ENCODE measurements at places on chromosomes 13 and 19. TPM values are rescaled to one million over a fixed set of nuclear protein-coding genes. Genes with fewer than 3 reads are reported as not detected.

DNA sequence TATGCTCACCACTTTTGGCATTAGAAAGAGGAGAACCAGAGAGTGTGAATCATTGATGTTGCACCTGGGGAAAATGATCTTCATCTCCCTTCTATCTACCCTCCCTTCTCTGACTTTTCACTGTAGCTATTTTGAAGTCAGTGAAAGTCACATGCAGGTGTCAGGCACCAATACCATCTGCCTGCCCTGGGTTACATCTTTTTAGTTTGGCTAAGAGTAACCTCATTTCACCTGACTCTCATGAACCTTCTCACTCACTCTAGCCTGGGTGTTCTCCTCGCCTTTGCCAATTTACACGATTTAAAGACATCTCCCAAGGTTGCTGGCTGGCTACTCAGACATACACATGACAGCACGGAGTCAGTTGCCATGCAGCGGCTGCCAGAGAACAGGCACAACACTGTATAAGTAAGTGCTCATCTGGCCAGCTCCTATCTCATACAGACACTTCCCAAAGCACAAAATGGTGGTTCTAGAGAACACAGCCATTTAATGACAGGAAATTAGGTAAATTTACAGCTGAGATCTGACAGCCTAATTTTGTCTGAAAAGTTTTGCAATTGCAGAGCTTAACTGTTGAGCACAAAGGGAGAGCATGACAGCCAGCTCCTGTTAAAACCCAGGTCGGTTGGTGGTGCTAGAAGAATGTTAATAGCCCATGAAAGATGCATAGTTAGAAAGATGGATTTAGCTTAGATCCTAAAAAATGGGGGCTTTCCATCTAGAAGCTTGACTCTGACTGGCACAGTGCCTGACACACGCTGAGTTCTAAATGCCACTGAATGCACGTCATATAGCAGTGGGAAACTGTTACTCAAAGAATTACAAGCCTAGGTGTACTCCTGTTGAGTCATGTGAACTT, 32.5 kb downstream of the LCP1 start:
- no peak for DNase-seq

GRCh38 chr19:39924952-39925351, 9.5 kb downstream of the FCGBP start:
- DNase-seq, result no peak

GRCh38 chr19:31249217-31249616, 100.0 kb downstream of the TSHZ3 start:
- no peak for DNase-seq

DNA sequence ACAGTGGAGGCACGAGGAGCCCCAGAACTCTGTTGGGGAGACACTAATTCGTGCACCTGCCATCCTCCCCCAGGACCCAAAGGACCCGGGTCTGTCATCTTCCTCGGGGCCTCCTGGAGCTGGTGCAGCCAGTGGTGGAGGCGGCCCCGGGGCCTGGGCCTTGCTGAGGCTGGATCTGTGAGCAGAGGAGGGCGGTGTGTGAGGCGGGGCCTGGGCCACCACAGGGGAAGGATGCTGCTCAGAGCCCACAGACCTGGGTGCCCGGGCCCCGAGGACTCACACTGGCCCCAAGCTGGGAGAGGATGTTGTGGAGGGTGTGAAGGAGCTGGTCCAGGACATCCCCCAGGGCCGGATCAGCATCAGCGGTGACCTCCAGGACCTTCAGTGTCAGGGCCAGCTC, 8.3 kb downstream of the IFNL3 start:
- no peak for DNase-seq

GRCh38 chr13:114020750-114021463, 47.0 kb upstream of the C13orf46 start:
- DNase-seq, result peak; percentile 19

DNA sequence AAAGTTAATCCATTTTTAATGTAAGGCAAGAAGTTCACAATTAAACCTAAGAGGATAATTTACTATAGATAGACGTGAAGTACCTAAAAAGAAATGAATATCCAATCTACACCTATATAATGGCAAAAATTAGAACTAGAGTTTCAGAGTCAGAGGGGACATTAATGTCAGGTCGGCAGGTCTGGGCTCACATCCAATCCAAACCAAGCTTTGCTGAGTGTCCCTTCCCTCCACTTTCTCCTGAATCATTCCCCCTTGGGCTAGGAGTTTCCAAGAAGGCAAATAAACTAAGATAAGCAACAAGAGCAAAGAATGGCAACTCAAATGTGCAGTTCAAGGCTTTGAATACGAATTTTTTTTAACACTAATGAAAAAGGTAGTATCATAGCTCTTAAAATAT, 2.9 kb downstream of the FLT3 start:
- DNase-seq, result no peak

DNA sequence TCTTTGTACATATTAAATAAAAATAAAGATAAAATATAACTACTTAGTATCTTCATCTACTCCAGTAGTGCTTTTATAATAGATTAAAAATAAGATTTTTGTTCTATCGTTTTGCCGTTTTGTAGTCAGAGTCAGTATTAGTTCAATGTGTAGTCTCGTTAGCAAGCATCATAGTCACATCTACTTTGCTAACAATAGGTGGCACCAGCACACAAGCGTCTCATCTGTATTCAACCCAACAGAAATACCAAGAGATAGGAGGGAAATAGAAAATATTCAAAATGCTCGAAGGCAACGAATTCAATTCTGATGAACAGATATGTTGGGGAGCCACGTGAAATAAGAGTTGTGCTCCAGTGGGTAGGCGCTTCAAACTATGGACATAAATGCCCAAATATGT, 21.4 kb upstream of the MICU2 start:
- DNase-seq, result no peak

DNA sequence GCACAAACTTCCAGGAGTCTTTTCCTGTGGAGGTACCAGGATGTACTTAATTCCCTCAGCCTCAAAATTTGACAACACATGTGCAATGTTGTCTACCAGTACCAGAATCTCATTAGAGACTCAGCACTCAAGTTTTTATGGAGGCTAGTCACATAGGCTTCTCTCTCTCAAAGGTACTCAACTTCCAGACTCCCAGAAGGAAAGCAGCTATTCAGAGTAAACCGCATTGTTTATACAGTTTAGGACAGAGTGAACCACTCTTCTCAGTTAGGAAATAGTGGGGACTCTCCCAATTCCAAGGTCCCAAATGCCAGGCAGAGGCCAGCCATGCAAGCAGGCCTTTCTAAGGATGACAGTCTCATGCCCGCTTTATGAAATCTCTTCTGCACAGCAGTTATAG, 8.5 kb upstream of the C1QTNF9B start:
- no peak for DNase-seq

DNA sequence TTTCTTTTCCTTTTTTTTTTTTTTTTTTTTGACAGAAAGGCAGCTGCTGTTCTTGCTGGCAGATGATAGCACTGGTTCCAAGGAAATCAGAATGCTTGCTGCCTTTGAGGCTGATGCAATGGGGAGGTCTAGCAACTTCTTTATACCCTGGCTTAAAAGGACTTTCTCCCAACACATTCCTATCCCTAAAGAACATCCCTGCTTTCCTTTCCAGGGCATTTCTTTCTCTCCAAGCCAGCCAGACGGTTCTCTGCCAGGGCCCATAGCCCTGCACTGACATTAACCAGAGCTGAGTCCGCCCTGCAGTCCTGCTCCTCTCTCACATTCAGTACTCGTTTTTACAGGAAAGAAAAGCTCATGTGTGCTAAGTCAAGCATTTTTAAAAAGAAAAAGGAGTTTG, 133.9 kb upstream of the WASF3 start:
- DNase-seq, result peak; percentile 63

DNA sequence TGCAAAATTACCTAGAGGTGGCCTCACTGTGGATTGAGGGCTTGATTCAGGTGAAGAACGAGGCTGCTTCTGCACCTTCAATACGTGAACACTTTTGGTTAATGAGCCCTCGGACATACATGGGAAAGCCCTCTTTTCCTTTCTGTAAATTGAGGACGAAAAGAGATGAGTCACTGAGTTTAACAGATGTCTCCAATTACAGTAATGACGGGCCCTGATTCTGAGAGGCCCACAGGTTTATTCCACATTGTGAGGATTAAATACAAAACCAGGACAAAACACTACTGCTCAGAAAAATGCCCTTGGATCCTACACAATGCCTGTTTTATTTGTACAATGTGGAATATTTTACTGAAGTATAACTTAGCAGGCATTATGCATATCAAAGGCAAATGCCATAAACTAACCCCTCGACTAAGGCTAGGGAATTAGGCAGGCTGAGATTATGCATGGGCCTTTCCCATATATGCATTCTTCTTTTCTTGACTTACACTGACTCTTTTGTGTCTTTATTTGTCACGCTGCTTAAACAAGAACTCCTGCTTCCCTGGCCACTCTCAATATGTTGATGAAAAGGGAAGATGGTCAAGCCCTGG, 819.9 kb downstream of the OLFM4 start:
- DNase-seq, result no peak

GRCh38 chr13:26488236-26489003, 69.1 kb upstream of the WASF3 start:
- DNase-seq, result no peak

- DNase-seq, result peak; percentile 78
Measured at GRCh38 chr19:926589-927350, 935 bp downstream of the ARID3A start.

- no peak for DNase-seq
Measured at GRCh38 chr13:33871207-33872004, 53.5 kb downstream of the RFC3 start.

- DNase-seq, result peak; percentile 95
Measured at GRCh38 chr19:7680606-7681339, at the start of gene TRAPPC5. Gene TRAPPC5, plus strand, starts transcription at chr19:7680833. Its CDS starts 1,421 bp downstream, at chr19:7682254.

DNA sequence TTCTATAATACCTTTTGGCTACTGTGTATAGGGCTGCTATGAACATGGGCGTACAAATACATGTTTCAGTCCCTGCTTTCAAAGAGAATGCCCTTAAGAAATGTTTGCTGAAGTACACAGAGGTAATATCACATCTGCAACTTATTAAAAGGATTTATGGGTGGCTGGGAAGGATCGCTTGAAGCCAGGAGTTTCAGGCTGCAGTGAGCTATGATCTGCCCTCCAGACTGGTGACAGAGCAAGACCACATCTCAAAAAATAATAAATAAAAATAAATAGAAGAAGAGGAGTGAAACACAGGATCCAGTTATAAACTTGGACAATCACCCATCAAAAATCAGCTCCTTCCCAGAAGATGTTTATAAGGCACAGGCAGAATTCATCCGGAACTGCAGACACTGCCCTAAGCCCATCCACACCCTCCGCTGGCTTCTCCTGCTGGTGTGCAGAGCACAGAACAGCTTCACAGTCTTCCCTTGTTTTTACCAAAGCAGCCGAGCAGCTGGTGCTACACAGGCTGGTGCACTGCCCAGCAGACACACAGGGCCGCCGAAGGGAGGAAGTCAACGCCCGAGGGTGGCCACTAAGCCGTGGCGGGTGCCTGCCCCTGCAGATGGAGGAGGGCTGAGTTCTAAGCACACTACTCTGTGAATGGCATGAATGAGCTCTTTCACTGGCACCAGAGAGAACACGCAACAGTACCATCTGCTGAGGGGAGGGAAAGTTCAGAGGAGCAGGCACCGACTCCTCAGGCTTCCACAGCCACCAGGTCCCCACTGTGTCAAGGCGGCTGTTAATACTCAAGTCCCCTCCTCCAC, 44.0 kb downstream of the BRD4 start:
- peak; percentile 66 for DNase-seq

DNA sequence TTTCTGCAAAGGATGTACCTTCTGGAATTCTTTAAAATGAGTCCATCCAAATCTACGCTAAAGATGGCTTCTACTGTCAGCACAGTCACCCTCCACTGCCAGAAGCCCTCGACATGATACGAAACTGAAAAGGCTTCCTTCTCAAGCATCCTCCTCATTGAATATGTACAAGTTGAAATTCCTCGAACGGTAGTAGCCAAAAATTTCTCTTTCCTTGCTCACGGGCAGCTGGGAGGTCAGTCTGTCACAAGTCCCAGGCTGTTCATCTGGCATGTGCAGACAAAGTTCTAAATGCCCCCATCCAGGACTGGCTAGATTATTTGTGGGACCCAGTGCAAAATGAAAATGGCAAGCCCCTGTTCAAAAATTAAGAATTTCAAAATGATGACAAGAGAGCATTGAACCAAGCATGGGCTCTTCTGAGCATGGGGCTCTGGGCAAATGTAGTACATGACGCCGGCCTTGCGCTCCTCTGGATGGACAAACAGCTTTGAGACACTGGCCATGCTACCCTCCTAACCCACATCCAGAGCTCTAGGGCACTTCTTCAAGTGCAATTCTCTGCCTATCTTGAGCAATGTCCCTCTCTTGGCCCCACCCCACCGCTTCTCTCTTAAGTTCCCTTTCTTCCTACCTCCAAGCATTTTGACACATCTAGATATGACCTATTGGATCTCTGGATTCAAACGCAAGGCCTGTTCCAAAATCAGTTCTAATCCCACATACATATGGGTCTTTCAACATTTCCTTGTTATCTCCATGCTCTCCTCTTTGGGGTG, 78.9 kb upstream of the FLT1 start:
- no peak for DNase-seq

GRCh38 chr13:23915308-23915707, 18.0 kb upstream of the C1QTNF9B start:
- no peak for DNase-seq

GRCh38 chr13:49062297-49062896, 86.7 kb downstream of the FNDC3A start:
- no peak for DNase-seq

GRCh38 chr13:112356190-112356589, 20.0 kb upstream of the SPACA7 start:
- no peak for DNase-seq

- DNase-seq, result no peak
Measured at GRCh38 chr13:42401376-42401775, 129.4 kb downstream of the AKAP11 start.

DNA sequence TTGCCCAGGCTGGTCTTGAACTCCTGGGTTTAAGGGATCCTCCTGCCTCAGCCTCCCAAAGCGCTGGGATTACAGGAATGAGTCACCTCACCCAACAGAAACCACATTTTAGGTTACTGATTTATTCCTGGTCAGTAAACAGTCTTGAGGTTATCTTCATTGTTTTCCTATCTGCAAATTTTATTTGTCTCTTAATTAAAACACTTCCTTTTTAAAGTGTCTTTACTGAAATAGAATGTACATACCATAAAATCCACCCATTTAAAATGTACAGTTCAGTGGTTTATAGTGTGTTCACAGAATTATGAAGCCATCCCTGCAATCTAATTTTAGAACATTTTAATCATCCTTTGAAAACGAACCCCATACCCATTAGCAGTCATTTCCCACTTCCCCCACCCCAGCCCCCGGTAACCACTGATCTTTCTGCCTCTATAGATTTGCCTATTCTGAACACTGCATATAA, 63.0 kb downstream of the MAP4K1 start:
- no peak for DNase-seq

The S1PR5 gene
- total RNA-seq, result not detected

The PCP2 gene
- total RNA-seq, result 6.5 TPM

The GRAMD1A gene
- 30.6 TPM for total RNA-seq

The CERS1 gene
- 0.42 TPM for total RNA-seq

The IGFL1 gene
- total RNA-seq, result not detected
